ENCODE measurements at places on chromosomes 16 and 17.

- DNase-seq = no peak
These were observed 9.7 kb downstream of the CHAD start for GRCh38 chr17:50458701-50459676.

DNA sequence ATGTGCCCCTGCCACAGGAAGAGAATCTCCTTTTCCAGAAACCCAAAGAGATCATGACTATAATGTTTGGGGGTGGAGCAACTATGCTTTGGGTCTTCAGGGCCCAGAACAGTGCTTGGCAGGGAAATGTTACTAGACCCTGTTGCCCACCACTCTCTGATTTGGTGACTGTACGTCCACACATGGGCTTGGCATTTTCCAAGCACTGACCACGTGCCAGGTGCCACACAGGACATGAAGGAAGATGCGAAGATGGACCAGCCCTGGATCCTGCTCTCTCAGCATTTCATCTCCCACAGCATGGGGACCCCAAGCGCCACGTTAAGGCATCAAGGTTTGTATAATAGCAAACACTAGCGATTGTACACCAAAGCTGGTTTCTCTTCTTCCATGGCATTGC is 50.1 kb downstream of the GSG1L start:
- no peak for DNase-seq

DNA sequence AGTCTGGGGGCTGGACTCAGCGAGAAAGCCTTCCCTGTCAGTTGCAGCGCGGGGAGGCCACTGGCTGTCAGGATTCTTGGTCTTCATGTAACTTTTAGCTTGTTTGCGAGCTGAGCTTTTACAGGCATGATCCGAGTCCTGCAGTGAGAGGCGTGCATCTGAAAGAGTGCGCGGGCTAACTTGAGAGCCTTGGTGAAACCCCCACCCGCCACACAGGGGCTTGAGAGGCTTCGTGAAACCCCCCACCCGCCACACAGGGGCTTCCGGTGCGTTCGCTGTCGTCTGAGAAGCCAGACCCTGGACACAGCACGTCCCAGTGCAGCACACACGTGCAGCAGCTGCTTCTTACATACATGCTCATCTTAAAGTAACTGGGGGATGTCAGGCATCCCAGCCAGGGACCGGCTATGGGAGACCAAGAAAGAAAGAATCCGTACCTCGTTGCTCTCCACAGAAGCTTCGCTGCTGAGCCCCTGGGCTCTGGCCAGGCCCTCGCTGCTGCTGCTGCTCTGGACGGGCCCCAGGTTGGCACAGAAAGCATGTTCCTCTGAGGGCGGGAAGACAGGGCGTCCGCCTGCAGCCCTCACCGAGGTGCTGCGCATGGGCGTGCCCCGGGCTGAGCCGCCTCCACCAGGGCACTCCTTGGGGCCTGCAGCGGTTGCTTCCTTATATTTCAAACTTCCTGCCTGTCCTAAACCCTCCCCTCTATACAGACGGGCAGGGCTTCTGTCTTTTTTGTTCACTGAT is 7.8 kb downstream of the NUDT16L1 start:
- no peak for DNase-seq

DNA sequence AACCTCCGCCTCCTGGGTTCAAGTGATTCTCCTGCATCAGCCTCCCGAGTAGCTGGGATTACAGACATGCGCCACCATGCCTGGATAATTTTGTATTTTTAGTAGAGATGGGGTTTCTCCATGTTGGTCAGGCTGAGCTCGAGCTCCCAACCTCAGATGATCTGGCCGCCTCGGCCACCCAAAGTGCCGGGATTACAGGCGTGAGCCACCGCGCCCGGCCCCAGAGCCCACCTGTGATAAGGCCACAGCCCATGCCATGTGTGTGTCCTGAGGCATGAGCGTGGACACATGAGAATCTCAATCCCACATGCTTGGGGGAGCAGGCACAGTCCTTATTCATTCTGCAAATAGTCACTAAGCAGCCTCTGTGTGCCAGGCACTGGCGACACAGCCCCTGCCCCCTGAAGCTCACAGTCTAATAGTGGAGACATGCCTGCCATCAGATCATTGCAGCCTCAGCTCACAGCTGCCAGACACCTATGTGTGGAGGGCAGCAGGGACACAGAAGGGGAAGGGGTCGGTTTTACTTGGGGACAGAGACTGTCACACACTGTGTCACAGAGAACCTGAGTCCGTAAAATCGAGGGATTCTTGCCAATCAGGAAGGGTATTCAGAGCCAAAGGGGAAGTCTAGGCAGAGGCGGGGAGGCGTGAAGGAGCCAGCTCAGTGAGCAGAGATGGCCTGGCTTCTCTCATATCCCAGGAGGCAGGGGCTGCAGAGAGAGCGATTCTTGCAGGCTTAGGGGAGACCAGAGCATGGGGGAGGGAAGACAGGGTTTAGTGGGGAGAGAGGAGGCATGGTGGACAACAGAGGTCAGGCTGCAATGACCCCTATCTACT is 9.4 kb upstream of the ABCC3 start:
- DNase-seq = no peak

GRCh38 chr16:3180445-3180878 is 7.5 kb upstream of the OR1F1 start:
- no peak for DNase-seq

DNA sequence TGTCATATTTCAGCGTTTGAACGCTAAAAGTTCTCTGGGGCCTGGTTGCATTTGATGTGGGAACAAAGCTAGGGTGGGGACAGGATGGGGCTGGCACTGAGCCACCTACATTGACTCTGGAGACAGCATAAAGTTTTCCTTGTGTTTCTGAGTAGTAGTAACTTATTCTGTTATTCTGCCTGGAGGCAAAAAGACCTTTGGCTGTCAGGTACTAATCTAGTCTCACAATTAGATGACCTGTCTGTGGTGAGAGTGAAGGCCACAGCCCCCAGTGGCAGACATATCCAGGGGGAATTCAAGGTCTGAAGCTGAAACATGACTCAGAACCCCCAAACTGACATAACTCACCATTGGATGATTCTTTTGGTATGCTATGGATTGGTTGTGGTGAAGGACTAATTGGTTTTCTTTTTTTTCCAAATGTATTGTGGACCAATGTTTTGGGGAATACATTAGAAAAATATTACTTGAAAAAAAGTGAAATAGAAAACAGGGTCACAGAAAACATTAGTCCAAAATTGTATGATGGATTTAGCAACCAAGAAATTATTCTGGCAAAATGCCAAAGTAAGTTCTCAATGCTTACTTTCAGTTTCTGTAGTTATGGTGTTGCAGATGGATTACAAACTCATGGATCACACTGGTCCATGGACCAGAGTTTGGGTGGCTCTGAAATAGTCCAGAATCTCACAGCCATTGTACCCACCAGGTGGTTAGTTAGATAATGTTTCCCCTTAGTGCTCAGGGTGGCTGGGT is 10.5 kb upstream of the SALL1 start:
- no peak for DNase-seq

GRCh38 chr16:87066133-87067002 is 250.8 kb downstream of the C16orf95 start:
- DNase-seq = no peak

DNA sequence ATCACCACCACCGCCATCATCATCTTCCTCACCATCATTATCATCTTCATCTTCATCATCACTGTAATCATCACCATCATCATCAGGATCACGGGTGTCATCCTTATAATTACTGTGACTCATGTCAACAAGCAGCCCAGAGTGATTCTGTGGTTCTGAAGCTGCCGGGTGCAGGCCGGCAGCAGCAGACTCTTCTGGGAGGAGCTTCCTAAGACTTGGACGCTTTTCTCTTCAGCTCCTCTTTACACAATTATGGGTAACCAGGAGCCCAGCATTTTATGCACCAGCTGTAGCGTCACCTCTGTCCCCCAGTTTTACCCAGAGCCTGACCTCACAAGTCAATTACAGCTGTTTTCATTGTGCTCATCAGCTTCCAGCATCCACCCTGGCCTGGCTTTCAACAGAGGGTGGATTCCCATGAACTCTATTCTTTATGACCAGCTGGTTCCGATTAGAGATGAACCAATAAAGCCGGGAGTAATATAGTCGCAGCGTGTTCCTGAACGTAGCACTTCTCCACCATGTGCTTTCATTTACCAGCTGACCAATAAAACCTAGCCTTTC is 275.8 kb downstream of the FOXL1 start:
- no peak for DNase-seq

DNA sequence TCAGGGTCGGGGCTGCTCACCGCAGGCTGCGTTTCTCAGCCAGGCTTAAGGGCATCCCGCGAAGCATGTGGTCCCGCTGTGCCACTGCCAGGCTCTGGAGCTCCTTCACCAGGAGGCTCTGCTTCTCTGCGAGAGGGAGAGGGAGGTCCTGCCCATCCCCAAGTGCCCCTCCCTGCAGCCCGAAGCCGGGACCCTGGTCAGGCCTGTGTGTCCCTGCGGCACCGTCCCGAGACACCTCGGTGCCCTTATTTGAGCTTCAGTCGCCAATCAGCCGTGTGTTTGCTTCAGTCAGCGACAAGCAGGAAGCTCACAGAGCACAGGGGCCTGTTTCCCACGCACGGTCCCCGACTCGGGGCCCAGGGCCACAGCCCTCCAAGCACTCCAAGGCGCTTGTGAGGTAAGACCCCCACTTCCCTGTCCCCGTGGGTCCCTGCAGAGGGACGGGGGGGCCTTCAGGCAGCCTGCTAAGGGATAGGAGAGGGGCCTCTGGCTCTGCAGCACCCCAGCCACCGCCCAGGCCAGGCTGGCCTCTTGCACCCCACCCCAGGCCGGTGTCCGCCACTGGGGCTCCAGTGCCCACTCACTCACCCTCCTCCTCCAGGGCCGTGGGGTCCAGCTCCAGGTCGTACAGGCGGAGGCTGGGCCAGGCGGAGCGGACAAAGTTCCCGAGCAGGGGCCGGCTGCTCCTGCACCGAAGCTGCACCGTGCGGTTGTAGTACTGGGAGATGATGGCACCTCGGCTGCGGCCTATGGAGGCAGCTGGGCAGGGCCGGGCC is 3.2 kb downstream of the TMC6 start:
- peak; percentile 21 for DNase-seq

DNA sequence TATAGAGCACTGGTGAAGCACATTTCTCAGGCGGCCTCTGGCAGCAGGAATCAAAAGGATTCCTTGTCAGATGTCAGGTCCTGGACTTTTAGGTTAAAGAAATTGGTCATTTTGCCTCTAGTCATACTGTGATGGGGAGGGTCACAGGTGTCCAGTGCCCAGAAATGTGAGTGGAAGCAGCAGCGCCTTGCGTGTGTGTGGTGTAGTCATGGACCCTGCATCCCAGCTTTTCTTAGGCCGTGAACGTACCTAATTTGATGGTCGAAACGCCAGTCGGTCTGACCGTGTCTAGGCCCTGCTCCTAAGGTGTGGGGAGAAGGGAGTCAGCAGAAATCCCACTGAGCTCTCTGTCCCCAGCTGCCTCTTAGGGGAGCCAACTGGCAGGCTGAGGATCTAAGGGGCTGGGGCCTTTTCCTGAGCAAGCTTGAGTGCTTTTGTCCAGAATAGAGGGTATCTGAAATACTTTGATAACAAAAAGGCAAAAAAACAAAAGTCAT is 32.0 kb downstream of the POLR3E start:
- no peak for DNase-seq

DNA sequence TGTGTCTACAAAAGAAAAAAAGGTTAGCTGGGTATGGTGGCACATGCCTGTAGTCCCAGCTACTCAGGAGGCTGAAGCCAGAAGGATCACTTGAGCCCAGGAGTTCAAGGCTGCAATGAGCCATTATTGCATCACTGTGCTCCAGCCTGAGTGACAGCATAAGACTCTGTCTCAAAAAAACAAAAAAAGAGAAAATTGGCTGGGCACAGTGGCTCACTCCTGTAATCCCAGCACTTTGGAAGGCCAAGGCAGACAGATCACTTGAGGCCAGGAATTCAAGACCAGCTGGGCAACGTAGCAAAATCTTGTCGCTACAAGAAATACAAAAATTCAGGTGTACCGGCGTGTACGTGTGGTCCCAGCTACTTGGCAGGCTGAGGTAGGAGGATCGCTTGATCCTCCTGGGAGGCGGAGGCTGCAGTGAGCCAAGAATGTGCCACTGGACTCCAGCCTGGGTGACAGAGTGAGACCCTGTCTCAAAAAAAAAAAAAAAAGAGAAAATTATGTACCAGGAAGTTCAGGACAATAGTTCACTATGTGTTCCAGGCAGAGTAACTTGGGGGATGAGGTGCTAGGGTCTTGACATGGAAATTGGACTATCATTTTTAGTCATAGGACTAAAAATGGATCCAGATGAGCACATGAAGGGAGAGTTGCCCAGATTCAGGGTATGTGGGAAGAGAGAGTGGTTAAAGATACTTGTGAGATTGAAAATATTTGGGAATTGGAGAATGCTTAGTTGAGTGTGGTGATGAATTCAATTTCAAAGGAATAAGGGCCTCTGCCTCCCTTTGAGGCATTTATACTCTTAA is 11.0 kb downstream of the ALDH3A2 start:
- DNase-seq = no peak

DNA sequence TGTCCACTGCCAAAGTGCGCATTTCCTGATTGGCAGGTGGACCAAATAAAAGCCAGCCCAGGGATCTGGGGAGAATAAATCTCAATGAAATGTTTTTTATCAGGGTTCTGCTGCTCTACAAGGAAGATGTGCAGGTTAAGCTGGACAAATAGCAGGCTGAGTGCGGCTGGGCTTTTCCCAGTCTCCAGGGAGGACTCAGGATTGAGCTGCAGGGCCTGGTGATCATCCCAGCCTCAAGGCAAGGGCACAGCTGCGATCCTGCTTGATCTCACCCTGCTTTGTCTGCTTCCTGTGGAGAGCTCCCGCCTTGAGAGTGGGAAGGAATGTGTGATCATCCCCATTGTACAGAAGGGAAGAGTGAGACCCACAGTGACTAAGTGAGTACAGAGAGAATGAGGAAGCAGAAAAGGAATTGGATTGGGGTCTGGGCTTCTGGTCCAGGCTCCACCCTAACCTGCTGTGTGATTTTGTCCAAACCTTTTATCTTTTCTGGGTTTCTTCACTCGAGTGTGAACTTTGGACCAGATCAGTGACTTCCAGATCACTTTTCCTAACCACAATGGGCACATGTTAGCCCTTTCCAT is 75.3 kb upstream of the CRHR1 start:
- no peak for DNase-seq

DNA sequence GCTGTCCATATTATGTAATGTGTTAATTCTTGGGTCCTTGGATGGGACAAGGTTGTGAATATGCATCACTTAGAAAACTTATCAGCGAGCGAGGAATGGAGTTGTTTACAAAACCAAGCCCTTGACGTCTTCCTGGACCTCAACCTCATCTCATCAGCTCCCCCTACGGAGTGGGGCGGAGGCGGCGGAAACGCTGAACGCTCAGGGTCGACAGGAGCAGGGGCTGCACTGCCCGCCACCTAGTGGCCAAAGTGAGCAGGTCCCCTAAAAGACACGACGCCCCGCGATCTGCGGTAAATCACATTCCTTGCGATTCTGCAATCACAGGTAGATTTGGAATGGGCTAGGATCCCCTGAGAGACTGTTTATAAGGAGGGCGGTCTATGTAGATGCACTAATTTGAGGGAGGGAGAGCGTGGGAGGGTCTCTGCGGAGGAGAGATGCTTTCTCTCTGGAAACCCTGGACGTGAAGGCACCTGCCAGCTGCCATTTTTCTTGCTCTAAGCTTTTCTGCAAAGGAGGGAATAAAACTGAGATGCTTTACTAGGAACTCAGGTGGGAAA is 5.4 kb upstream of the ICAM2 start:
- peak; percentile 33 for DNase-seq

- no peak for DNase-seq
These were observed 46.4 kb downstream of the SLFN5 start for GRCh38 chr17:35289222-35289621.

GRCh38 chr17:5555254-5555653 is 29.1 kb downstream of the NLRP1 start:
- DNase-seq = no peak

- no peak for DNase-seq
These were observed 146.4 kb downstream of the RBFOX3 start for GRCh38 chr17:79464318-79465010.

- DNase-seq = no peak
These were observed 4.6 kb downstream of the MMP25 start for GRCh38 chr16:3051009-3051408.

Data from NCI-H526 (cell line).